ENCODE measurements at places on chromosomes 7 and 10. TPM values are rescaled to one million over a fixed set of nuclear protein-coding genes. Genes with fewer than 3 reads are reported as not detected.
A peak's percentile ranks its signal among the peaks of the same experiment; 100 is the strongest.

MCM10 gene
- 14.1 TPM for total RNA-seq

FFAR4 gene
- not detected for total RNA-seq

BEND7 gene
- 16.8 TPM for total RNA-seq

MOGAT3 gene
- total RNA-seq: not detected

SPDYE11 gene
- not detected for total RNA-seq

NUTM2D gene
- total RNA-seq: 5.9 TPM

KBTBD2 gene
- 14.1 TPM for total RNA-seq

NFKB2 gene
- total RNA-seq: 12.6 TPM

- no peaks in the 10 kb centered on the region for H3K4me1 ChIP-seq
- H3K36me3 ChIP-seq: no peaks in the 10 kb centered on the region
- H3K4me3 ChIP-seq: no peak overlapping the region
- no peak for DNase-seq
Observed at GRCh38 chr7:155987681-155988235, 175.5 kb upstream of the SHH start.

GRCh38 chr7:8060241-8060640 is 91.6 kb downstream of the GLCCI1 start:
- no peak overlapping the region for H3K27ac ChIP-seq
- no peak overlapping the region for H3K4me3 ChIP-seq
- no peaks in the 10 kb centered on the region for H3K4me1 ChIP-seq
- no peaks in the 10 kb centered on the region for H3K27me3 ChIP-seq
- no peaks in the 10 kb centered on the region for H3K36me3 ChIP-seq
- DNase-seq: no peak

DNA sequence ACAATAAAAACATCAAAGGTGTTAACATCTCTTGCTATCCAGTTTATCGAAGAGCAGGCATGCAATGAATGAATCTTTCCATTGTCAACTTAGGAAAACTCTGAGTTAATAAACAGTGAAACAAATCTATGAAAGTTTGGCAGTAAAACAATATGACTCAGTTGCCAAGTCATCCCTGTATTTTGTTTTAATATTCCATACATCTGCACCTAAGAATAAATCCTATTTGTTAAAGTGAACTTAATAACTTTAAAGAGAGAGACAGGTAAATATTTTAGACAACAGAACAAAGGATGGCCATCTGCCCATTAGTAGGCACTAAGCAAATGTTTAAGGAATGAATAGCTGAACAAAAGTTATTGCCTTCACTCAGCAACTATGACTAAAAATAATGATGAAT is 700.5 kb upstream of the CELF2 start:
- H3K27ac ChIP-seq: no peak overlapping the region
- no peaks in the 10 kb centered on the region for H3K4me1 ChIP-seq
- no peaks in the 10 kb centered on the region for H3K36me3 ChIP-seq
- no peak for DNase-seq

DNA sequence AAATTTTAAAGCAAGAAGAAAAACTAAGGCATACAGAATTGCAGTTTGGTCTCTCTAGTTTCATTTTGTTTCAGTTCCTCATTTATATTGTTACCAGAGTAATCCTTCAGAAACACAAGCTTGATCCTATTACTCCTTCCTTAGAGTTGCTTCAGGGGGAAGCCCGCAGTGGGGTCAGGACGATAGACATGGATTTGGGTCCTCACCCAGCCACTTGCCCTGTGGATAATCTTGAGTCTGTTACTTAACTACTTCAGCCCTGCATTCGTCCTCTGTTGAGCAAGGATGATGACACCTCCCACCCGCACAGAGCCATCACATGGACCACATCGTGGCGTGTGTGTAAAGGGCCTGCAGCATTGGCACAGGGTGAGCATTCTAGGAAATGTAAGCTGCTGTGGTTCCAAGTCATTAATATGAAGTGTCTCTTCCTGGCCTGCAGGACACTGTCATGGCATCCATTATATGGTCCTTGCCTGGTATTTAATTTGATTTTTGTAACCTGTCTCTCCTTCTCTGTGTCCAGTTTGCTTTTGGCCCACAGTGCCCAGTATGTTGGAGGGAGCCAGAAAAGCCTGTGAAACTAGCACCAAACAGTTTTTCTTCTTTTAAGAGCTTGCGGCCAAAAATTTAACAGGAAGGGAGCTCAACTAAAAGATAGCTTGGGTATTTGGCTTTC is 111.2 kb downstream of the EEPD1 start:
- H3K36me3 ChIP-seq: no peaks in the 10 kb centered on the region
- no peak overlapping the region for H3K4me3 ChIP-seq
- H3K4me1 ChIP-seq: peaks cover 5% of the 10 kb centered on the region
- H3K27me3 ChIP-seq: no peaks in the 10 kb centered on the region
- no peak for DNase-seq

DNA sequence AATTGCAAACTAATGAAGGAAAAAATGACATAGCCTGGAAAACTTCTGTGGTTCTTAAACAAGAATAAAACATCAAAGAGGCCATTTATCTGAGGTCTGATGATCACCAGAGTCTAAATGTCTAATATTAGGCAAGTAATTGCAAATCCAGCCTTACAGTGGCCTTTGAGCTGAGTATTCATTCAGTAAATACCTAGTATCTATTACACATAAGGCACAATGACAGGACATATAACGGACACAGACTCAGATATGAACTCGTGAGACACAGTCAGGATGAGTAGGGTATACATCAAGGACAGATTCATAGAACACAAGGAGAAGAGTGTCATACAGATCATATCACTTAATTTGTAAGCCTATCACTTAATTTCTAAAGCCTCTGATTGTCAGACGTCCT is 16.8 kb downstream of the GPAM start:
- H3K4me3 ChIP-seq: no peak overlapping the region
- H3K4me1 ChIP-seq: no peaks in the 10 kb centered on the region
- no peaks in the 10 kb centered on the region for H3K36me3 ChIP-seq
- no peak for DNase-seq
- H3K27me3 ChIP-seq: no peaks in the 10 kb centered on the region
- no peak overlapping the region for H3K27ac ChIP-seq

DNA sequence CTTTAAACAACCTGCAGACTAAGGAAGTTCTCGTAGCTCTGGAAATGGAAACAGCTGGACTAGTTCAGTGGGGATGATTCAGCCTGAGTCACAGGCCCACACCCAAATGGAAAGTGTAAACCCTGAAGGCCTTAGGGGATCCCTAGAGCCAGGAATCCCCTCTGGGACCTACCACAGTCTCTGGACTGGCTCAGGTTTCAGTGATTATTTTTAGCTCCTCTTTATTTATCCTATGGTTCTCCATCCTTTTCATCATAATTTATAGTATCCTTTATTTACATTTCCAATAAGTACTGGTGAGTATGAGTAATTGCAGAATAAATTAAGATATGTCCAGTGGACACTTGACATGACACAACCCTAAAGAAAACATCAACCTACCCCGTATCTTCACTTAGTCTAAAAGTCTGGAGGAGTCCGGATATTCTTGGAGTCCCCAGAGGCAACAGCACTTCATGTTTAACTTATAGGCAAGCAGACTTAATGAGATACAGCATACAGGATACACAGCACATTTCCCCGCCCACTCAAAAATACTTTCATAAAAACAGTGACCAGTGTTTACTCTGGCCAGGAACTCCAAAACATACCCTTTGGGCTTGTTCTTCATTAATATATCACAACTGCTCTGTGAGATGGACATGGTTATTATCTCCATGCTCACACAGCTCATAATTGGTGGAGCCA is 28.4 kb upstream of the SEMA3E start:
- H3K27me3 ChIP-seq: no peaks in the 10 kb centered on the region
- H3K4me3 ChIP-seq: no peak overlapping the region
- no peaks in the 10 kb centered on the region for H3K36me3 ChIP-seq
- no peaks in the 10 kb centered on the region for H3K4me1 ChIP-seq

GRCh38 chr10:22681783-22682183 is 32.6 kb downstream of the PIP4K2A start:
- no peak overlapping the region for H3K27ac ChIP-seq
- no peaks in the 10 kb centered on the region for H3K36me3 ChIP-seq
- H3K4me3 ChIP-seq: no peak overlapping the region
- peaks cover 16% of the 10 kb centered on the region for H3K4me1 ChIP-seq
- no peaks in the 10 kb centered on the region for H3K27me3 ChIP-seq

DNA sequence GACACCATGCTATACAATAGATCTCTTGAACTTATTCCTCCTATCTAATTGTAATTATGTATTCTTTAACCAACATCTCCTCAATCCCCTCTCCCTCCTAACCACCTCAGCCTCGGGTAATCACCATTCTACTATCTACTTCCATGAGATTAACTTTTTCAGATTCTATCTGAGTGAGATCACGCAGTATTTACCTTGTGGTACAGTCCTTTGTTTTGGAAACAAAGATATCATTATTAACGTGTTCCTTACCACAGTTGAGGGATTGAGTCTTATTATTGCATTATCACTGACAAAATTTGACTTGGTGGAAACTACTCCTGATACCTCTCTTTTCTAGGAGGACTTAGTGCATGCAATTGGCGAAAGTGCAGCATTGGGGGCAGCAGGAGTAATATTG is 26.0 kb upstream of the HYAL4 start:
- no peaks in the 10 kb centered on the region for H3K27me3 ChIP-seq
- H3K4me3 ChIP-seq: no peak overlapping the region
- DNase-seq: no peak
- no peaks in the 10 kb centered on the region for H3K4me1 ChIP-seq
- no peak overlapping the region for H3K27ac ChIP-seq
- no peaks in the 10 kb centered on the region for H3K36me3 ChIP-seq

DNA sequence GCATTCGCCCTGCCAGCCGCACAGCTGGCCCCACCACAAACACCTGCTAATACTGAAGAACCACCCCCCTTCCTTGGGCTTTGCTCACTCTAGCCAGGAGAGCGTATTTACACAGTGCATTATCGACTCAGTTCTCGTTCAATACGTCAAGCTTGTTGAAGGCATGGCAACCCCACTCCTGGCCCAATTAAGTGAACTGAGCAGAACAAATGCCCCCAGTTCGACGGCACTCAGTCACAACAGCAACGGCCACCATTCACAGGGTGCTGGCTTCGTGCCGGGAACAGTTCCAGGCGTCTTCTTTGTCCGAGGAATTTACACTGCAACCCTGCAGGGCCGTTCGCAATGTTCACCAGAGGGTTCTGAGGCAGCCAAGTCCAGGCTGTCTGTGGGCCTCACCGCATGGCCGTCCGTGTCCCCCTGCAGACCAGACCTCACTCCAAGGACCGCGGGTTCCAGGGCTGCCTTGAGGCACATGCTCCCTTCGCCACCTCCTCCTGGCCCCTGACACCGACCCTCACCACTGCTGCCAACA is 175.3 kb downstream of the DIP2C start:
- peak; percentile 11 for DNase-seq
- H3K27me3 ChIP-seq: no peaks in the 10 kb centered on the region
- no peak overlapping the region for H3K27ac ChIP-seq
- peaks cover 7% of the 10 kb centered on the region for H3K4me1 ChIP-seq
- no peak overlapping the region for H3K4me3 ChIP-seq
